Placental pericyte (primary cell): ENCODE measurements at places on chromosomes 4 and X. TPM values are rescaled to one million over a fixed set of nuclear protein-coding genes. Genes with fewer than 3 reads are reported as not detected.

Gene SRPX2
- 40.9 and 73.2 TPM in 2 replicates for total RNA-seq

Gene CXCL8
- 429 and 639 TPM in 2 replicates for total RNA-seq

Gene PABPC5
- 0.29 TPM in 1 of 2 replicates, not detected in the other for total RNA-seq

Gene TRAPPC11
- total RNA-seq: 40.7 and 58.6 TPM in 2 replicates

Gene NAP1L2
- total RNA-seq: 0.29 TPM in 1 of 2 replicates, not detected in the other

Gene NHSL2
- under 0.01 and 1.4 TPM in 2 replicates for total RNA-seq

Gene TRAM1L1
- total RNA-seq: 0.22 and 1.9 TPM in 2 replicates

Gene CENPVL3
- not detected in 2 replicates for total RNA-seq

Gene KCNE5
- 0.22 and 1.3 TPM in 2 replicates for total RNA-seq

Gene MAGEB2
- total RNA-seq: 2.4 TPM in 1 of 2 replicates, not detected in the other

Gene UTP3
- total RNA-seq: 17.5 and 26.0 TPM in 2 replicates

Gene NUDT11
- 0.44 and 2.7 TPM in 2 replicates for total RNA-seq

Gene PABPC1L2B
- not detected in 2 replicates for total RNA-seq

Gene VEGFD
- 0.14 TPM in 1 of 2 replicates, not detected in the other for total RNA-seq

Gene PSAPL1
- total RNA-seq: not detected in 2 replicates

Gene ZFP92
- total RNA-seq: under 0.01 and 0.44 TPM in 2 replicates

Gene PF4V1
- total RNA-seq: 0.57 TPM in 1 of 2 replicates, not detected in the other

Gene NPY1R
- total RNA-seq: 0.43 and 5.3 TPM in 2 replicates

Gene RIPPLY1
- not detected in 2 replicates for total RNA-seq

Gene POLA1
- total RNA-seq: 6.1 and 21.0 TPM in 2 replicates

Gene UCP1
- not detected in 2 replicates for total RNA-seq

Gene CLIC2
- 0.22 and 1.3 TPM in 2 replicates for total RNA-seq

Gene SERPINA7
- total RNA-seq: not detected in 2 replicates

Gene NLGN3
- 0.14 and 0.22 TPM in 2 replicates for total RNA-seq

Gene EGFL6
- 7.7 TPM in 1 of 2 replicates, not detected in the other for total RNA-seq

Gene FAM9C
- not detected in 2 replicates for total RNA-seq

Gene DMP1
- total RNA-seq: not detected in 2 replicates

Gene MAGIX
- total RNA-seq: 1.1 and 3.3 TPM in 2 replicates

Gene NUDT9
- 7.9 and 11.2 TPM in 2 replicates for total RNA-seq

Gene NXF2B
- total RNA-seq: not detected in 2 replicates

Gene AFP
- total RNA-seq: 0.57 TPM in 1 of 2 replicates, not detected in the other

Gene CENPC
- total RNA-seq: 9.4 and 22.6 TPM in 2 replicates

Gene MMRN1
- 0.57 TPM in 1 of 2 replicates, not detected in the other for total RNA-seq

Gene TCEAL9
- total RNA-seq: 59.6 and 132 TPM in 2 replicates

Gene LRCH2
- 7.4 and 13.1 TPM in 2 replicates for total RNA-seq

Gene XPNPEP2
- total RNA-seq: 0.22 TPM in 1 of 2 replicates, not detected in the other

Gene SCML1
- 7.7 and 11.0 TPM in 2 replicates for total RNA-seq

Gene NAP1L5
- total RNA-seq: 3.3 and 5.2 TPM in 2 replicates

Gene PROM1
- total RNA-seq: 0.14 and 2.2 TPM in 2 replicates

Gene TIGD4
- under 0.01 TPM in 1 of 2 replicates, not detected in the other for total RNA-seq

Gene JAKMIP1
- not detected in 2 replicates for total RNA-seq

Gene NWD2
- total RNA-seq: not detected in 2 replicates

Gene RASGEF1B
- total RNA-seq: not detected in 2 replicates

Gene SSX5
- not detected in 2 replicates for total RNA-seq

Gene SPANXC
- not detected in 2 replicates for total RNA-seq

Gene LUZP4
- total RNA-seq: not detected in 2 replicates
